ENCODE measurements at places on chromosomes 5 and 9.

- DNase-seq = no peak
Measured at GRCh38 chr5:166926138-166926537, 1365.3 kb upstream of the WWC1 start.

GRCh38 chr5:169029037-169029436 is 271.9 kb downstream of the SLIT3 start:
- DNase-seq = no peak

DNA sequence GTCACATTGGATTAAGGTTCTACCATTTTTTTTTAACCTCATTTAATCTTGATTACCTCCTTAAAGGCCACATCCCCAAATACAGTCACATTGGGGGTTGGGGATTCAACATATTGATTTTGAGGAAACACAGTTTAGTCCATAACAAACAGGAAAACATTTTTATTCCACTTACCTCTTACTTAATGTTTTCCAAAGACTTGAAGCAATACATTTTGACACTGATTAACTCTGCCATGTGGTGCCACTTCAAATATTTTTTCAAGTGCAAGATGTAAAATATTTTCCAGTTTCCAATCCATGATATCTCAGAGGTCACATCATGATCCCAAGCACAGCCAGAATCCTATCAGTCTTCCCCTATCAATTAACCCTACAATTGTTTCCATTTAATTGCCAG is 548.0 kb downstream of the CSNK1G3 start:
- DNase-seq = no peak

DNA sequence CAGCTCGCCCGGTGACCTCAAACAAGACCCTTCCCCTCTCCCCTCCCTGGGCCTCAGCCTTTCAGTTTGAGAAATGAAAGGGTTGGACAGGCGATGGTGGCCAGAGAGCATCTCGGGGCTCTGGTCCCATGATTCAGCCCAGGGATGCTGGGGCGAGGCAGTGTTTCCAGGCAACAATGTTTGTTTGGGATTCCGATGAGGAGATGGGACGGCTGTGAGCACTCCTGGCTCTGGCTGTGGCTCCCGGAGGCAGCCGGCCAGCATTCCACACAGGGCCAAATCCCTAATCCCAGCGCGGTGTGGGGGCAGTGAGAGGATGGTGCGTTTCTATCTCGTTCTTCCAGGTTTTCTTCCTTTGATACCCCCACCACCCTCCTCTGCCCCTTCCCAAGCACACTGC is 66.0 kb downstream of the HMCN2 start:
- DNase-seq = no peak

GRCh38 chr9:113695440-113695851 is 180.7 kb upstream of the ZNF618 start:
- DNase-seq = no peak

- no peak for DNase-seq
Measured at GRCh38 chr5:152309926-152310450, 95.1 kb downstream of the NMUR2 start.

GRCh38 chr9:16032799-16033198 is 480.0 kb downstream of the CCDC171 start:
- no peak for DNase-seq

- DNase-seq = no peak
Measured at GRCh38 chr5:118033686-118034338, 954.5 kb downstream of the DTWD2 start.

GRCh38 chr5:68484307-68485068 is 268.9 kb downstream of the PIK3R1 start:
- no peak for DNase-seq
